ENCODE measurements at places on chromosomes 2 and 18.

GRCh38 chr18:54232485-54233227 is 8.2 kb upstream of the MBD2 start:
- no peak for DNase-seq

DNA sequence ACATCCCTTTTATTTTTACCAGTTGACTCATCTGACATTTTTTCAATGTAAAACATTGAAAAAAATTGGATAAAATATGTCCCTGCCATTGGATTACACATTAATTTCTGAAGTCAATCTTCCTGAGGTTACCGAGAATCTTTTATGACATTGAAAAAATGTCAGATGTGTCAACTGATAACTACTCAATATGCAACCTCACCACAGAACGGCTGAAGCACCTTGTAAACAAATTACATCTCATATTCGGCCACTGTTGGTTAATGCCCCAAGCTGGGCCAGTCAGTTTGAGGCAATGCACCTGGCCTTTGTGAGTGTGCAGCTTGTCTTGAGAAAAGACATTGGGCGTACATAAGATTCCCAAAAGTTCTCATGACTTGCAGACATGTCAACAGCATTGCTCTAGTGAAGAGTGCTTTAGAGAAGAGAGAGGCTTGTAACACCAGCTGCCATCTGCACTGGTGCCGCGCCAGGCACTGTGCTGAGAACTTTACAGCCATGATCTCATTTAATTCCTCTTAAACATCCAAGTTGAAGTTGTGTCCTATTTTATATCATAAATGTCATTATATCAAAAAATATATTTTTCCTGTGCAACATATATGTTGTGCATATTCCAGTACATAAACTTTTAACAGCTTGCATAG is 112.7 kb upstream of the SLC35G4 start:
- DNase-seq: no peak

- DNase-seq: no peak
Observed at GRCh38 chr2:149871091-149871885, 283.7 kb upstream of the MMADHC start.

DNA sequence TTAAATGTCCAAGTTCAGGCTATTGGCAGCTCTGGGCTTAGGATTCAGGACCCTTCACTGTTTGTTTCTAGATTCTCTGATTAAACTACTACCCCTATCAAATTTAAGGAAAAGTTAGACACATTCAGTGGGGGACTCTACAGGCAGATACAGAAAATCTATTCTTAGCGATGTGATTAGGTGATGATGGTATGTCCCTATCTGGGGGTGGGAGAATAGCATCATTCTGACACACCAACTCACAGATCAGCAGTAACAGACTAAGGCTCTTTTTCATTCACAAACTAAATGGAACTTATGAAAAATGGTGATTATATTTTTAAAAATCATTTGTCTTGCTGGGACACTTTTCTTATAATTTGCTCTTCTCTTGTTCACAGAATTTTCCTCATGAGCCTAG is 232.9 kb upstream of the CDH2 start:
- DNase-seq: no peak

- DNase-seq: no peak
Observed at GRCh38 chr2:239538357-239539052, 137.7 kb upstream of the HDAC4 start.

- DNase-seq: no peak
Observed at GRCh38 chr18:63299837-63300745, 19.5 kb downstream of the BCL2 start.

GRCh38 chr2:104744537-104744936 is 109.4 kb upstream of the POU3F3 start:
- DNase-seq: no peak

GRCh38 chr2:208047840-208048239 is 22.5 kb upstream of the PLEKHM3 start:
- no peak for DNase-seq

DNA sequence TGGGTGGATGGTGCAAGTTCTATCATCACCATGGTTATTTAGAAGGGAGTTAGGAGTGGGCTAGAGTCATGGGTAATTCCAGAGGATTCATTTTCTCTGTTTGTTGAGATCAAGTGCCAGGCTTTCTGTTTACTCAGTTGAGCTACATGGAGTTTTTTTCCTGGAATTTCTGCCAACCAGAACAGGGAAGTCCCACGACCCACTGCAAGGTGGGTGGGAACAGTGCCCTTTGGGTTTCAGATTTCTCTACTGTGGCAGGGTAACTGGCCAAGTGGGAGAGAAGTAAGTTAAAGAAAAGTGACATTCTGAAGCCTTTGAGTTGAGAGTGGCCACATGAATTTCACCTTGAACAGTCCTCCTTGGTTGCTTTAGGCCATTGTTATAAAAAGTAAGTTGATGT is 138.9 kb downstream of the SLC39A10 start:
- no peak for DNase-seq

GRCh38 chr2:224034017-224034416 is 5.1 kb downstream of the SERPINE2 start:
- DNase-seq: no peak

GRCh38 chr2:67346718-67347407 is 50.3 kb upstream of the ETAA1 start:
- DNase-seq: no peak

DNA sequence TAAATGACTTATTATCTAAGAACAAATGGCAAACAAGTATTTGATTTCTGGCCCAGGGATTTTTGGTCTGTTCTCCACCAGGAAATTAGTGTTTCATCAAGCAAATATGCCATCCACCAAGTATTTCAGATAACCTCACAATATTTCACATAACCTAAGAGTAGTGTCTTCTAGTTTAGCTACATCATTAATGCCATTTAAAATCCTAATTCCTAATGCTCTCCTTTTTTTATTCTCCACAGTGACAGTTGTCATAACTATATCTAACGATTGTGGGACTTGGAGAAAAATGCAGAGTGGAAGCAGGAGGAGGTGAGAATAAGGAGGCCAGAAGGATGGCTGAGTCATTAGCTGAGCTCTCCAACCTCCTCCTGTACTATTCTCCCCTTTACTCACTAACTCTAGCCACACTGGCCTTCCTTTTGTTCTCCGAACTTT is 58.5 kb upstream of the CTLA4 start:
- DNase-seq: no peak

DNA sequence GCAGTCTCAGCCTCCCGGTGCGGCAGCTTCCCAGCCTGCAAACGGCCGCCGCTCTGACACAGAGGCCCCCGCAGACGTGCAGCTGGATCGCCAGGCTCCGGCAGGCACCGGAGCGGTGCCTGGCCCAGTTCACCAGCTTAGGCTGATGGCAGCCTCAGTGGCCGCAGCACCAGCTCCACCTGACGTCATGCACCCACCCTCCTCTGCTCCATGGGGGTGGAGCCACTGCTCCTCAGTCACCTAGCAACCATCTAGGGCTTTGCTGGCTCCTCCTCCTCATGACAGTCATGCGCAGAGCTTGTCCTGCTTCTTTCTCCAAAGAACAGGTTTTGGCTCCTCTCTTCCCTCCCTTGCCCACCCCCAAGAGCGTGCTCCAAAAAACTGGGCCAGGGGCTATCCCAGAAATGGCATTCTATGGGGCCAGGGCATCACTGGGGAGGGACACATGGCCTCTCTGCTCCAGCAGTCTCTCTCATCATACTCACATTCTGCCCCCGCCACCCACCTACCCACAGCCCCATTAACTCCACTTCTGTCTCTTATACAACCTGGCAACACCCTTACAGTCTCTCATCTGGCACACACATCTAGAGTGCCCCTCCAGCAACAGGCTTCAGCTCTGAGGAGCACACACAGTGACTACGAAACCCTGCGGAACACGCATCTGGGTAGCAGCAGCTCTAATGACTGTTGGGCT is 5.5 kb downstream of the DCTN1 start:
- peak; percentile 7 for DNase-seq

DNA sequence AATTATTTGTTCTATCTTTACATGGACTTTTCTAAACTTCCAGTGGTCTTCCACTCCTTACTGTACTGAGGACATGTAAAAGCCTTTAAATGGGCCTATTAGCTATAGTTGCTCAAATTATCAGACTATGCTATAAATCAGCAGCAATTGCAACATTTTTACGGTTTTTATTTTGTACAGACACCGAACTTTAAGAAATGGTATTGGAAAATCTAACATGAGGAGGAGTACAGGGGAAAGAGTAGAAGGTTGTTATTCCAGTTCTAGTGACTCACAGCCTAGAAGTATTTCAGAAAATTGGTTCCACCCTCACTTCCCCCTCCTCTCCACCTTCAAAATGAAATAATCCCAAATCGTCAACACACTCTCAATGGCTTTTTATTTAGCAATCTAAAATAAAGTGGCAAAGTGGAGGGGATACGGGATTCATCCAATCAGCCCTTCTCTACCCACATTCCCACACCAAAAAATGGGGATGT is 1.1 kb downstream of the NCKAP1 start:
- no peak for DNase-seq

DNA sequence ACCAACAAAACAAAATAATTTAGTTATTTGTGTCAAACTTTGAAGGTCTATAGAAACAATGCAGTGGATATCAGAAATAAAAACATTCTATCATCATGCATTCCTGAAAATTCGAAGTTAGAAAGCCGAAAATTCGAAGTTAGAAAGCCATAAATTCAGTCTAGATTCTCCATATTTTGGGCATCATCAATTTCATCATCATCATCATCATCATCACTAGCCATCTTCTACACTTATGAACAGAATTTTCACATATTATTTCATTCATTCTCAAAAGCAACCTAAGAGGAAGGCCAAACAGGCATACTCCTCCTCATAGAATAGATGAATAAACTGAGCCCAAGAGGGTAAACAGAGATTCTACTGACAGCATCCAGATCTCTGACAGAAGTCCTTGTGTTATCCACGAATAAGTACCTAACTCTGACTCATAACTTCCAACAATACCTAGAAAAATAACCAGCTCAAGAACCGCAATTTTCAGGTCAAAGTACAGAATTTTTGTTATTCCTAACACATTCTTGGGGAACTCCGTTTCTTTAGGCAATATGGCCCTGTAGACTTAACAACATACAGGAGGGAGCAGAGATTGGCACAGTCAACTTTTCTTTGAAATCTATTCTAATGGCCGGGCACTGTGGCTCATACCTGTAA is 84.7 kb downstream of the TCF4 start:
- no peak for DNase-seq

DNA sequence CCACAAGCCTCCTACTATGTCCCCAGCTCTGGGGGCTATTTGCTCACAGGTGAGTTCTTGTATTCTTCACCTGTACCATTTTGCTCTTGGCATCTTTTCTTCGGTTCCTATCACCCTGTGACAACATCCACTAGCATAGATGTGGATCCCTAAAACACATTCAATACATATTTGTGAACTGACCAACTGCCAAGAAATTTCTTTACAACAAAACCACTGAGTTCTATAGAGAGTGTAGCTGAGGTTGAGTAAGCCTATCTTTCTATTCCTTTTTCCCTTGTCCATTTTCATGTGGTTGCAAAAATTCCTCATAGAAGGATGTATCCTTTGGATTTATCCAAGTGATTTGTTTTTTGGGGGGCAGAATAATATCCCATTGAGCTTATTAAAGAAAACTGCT is 192.7 kb upstream of the ITGA4 start:
- no peak for DNase-seq

- no peak for DNase-seq
Observed at GRCh38 chr2:123116595-123116994, 908.5 kb upstream of the CNTNAP5 start.

- DNase-seq: no peak
Observed at GRCh38 chr2:29714333-29714732, 207.1 kb downstream of the ALK start.

- DNase-seq: no peak
Observed at GRCh38 chr18:33424266-33424946, 16.1 kb downstream of the CCDC178 start.

DNA sequence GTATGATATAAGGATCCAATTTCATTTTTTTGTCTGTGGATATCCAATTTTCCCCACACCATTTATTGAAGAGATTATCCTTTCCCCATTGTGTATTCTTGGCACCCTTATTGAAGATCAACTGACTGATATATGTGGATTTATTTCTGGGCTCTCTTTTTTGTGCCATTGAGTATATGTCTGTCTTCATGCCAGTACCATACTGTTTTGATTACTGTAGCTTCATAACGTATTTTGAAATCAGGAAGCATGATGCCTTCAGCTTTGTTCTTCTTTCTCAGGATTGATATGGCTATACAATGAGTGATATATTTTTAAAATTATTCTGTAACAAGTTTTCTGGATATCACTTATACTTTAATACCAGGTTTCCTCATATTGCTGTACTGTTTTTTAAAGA is 58.1 kb upstream of the DLX2 start:
- no peak for DNase-seq

GRCh38 chr2:68135448-68136320 is 22.0 kb upstream of the PNO1 start:
- DNase-seq: no peak

DNA sequence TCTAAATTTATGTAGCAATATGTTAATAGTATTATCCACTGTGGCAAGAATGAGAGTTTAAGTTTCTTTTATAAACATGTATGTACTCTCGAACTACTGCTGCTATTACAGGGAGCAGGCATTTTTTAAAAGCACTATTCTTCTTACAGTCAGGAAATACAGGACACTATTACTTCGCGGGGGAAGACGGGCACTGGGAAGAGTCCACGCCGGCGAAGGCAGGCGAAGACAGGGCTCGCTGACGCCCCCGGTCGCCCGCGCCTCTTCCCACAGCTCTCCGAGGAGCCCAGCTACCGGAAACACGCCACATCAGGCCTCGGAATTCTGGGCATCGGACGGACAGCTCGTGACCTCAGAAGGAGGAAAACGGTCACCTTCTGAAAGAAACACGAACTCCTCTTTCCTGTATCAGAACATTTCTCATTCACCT is 90.2 kb downstream of the FAM161A start:
- peak; percentile 62 for DNase-seq

DNA sequence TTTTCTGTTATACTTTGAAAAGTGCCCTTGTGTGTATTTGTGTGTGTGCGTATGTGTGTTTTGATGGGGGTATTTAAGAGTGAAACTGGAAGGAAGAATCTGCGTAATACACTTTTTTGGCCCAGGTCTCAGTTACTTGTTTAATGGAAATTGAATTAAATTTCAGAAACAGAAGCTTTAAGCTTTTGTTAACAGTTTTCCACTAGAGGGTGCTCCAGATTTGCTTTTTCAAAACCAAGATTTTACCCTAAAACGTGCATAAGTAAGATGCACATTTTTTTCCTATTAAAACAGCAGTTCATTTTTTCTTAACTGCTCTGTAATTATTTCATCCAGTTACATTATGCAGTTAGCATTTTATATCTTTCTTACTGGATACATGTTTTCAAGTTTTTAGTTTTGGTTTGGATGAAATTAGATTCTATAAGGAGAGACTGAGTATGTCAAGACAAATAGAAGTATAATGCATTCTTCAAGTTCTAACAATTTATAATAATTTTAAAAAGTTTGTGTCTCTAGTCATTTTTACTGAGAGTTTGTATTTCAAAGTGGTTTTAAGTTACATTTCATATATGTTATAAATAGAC is 97.2 kb downstream of the PIK3C3 start:
- no peak for DNase-seq

Measured in A549 (cell line).